ENCODE measurements at places on chromosomes 3 and 15. TPM values are rescaled to one million over a fixed set of nuclear protein-coding genes. Genes with fewer than 3 reads are reported as not detected.

Gene IGSF10
- not detected for polyA plus RNA-seq

Gene ADGRG7
- not detected for polyA plus RNA-seq

Gene ZMYND10
- not detected for polyA plus RNA-seq

Gene FMN1
- 0.36 TPM for polyA plus RNA-seq

Gene ESYT3
- not detected for polyA plus RNA-seq

Gene OR5K4
- polyA plus RNA-seq = not detected

Gene KCNH8
- not detected for polyA plus RNA-seq

Gene SAMMSON
- polyA plus RNA-seq = not detected

Gene CCR2
- 25.6 TPM for polyA plus RNA-seq

Gene CLN6
- polyA plus RNA-seq = 1.9 TPM

Gene GPR171
- 118 TPM for polyA plus RNA-seq

Gene SOX14
- not detected for polyA plus RNA-seq

Gene EIF5A2
- polyA plus RNA-seq = 22.1 TPM

Gene NEO1
- polyA plus RNA-seq = 0.67 TPM

Gene SELENOT
- 418 TPM for polyA plus RNA-seq

Gene RFT1
- 23.9 TPM for polyA plus RNA-seq

Gene PLA2G4E
- not detected for polyA plus RNA-seq

Gene ALDH1A2
- not detected for polyA plus RNA-seq

Gene GFM1
- 33.7 TPM for polyA plus RNA-seq

Gene GPR27
- 1.4 TPM for polyA plus RNA-seq

Gene TUSC7
- polyA plus RNA-seq = not detected

Gene RBPMS2
- polyA plus RNA-seq = not detected

Gene NRG4
- not detected for polyA plus RNA-seq

Gene PCSK6
- polyA plus RNA-seq = 0.10 TPM

Gene GOLGA6B
- not detected for polyA plus RNA-seq

Gene DLEC1
- 0.09 TPM for polyA plus RNA-seq

Gene RHOV
- 0.09 TPM for polyA plus RNA-seq

Gene SLC25A20
- 21.5 TPM for polyA plus RNA-seq

Gene IP6K2
- polyA plus RNA-seq = 55.9 TPM

Gene SLCO2A1
- not detected for polyA plus RNA-seq

Gene SELENOS
- 59.0 TPM for polyA plus RNA-seq

Gene PLA2G4D
- not detected for polyA plus RNA-seq

Gene CD96
- polyA plus RNA-seq = 139 TPM

Gene NEK4
- 6.3 TPM for polyA plus RNA-seq

Gene UPK1B
- not detected for polyA plus RNA-seq

Gene NTRK3
- not detected for polyA plus RNA-seq

Gene FGF12
- polyA plus RNA-seq = not detected

Gene GXYLT2
- 0.06 TPM for polyA plus RNA-seq

Gene HGD
- not detected for polyA plus RNA-seq

Gene UMPS
- polyA plus RNA-seq = 19.0 TPM

Gene DAZL
- polyA plus RNA-seq = not detected

Gene APBA2
- polyA plus RNA-seq = 24.2 TPM

Gene TRPM1
- not detected for polyA plus RNA-seq

Gene CCDC39
- not detected for polyA plus RNA-seq

Gene ITGB5
- not detected for polyA plus RNA-seq

Gene HYAL3
- polyA plus RNA-seq = 3.3 TPM

Gene GRM7
- not detected for polyA plus RNA-seq

Gene WDR6
- 108 TPM for polyA plus RNA-seq

Gene DOCK3
- 0.09 TPM for polyA plus RNA-seq

Gene ACAA1
- 79.3 TPM for polyA plus RNA-seq

Gene GPR62
- polyA plus RNA-seq = 0.22 TPM

Gene IGDCC3
- polyA plus RNA-seq = not detected

Gene MYEF2
- 1.5 TPM for polyA plus RNA-seq

Gene MUSTN1
- polyA plus RNA-seq = not detected

Gene CP
- polyA plus RNA-seq = 0.15 TPM

Gene HSPBAP1
- 8.9 TPM for polyA plus RNA-seq

All from CD4-positive, CD25-positive, alpha-beta regulatory T cell (primary cell).